ENCODE measurements at places on chromosomes 5 and 9.

GRCh38 chr9:129013674-129014073 lies 14.5 kb downstream of the SH3GLB2 start:
- DNase-seq = no peak

- DNase-seq = peak; percentile 60
Observed at GRCh38 chr9:127397646-127398274, 791 bp downstream of the SLC2A8 start.

DNA sequence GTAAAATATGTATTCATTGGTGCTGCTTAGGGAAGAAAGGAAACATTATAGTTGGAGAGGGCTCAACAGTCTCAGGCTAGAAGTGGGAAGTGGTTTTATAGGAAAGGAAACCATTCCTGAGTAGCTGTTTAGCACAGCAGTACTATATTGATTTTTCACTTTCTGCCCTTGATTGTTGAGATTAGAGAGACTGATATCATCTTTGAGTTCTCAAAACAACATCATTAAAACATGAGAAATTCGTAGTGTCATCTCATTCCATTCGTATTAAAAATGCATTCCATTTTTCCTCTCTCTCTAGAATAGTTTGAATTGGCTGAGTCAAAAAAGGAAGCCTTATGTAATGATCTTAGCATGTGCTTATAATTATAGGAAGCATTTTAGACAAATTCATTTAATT lies 14.1 kb downstream of the POLR3G start:
- DNase-seq = no peak

DNA sequence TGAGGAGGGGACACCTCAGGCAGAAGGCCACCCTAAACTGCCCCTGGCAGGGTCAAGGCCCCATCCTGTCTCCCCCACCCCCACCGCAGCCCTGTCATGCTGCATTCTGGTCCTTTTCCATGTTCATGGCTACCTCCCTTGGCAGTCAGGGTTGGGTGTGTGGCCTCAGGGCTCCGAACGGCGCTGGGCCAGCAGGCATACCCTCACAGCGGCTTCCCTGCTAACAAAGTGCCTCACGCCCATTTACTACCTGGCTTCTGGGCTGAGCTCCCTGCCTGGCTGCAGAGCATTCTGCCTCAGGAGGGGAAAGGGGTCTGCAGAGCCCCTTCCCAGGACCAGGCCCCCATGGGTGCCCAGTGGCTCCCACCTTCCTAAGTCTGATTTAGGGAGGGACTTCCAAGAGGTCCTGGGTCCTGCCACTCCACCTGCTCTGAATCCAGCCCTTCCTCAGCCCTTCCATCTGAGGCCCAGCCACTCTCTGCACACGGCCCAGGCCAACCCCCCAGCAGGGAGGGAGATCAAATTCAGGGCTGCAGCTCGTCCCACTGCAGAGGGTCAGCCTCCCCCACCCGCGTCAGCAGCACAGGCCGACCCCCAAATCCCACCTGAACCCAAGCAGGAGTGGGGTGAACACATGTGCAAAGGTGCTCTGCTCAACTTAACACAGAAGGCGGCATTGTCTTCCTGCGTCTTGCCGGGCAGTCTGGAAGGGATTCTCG lies 115.9 kb upstream of the PHYKPL start:
- no peak for DNase-seq

GRCh38 chr5:109645707-109646192 lies 44.0 kb upstream of the MAN2A1 start:
- DNase-seq = no peak

DNA sequence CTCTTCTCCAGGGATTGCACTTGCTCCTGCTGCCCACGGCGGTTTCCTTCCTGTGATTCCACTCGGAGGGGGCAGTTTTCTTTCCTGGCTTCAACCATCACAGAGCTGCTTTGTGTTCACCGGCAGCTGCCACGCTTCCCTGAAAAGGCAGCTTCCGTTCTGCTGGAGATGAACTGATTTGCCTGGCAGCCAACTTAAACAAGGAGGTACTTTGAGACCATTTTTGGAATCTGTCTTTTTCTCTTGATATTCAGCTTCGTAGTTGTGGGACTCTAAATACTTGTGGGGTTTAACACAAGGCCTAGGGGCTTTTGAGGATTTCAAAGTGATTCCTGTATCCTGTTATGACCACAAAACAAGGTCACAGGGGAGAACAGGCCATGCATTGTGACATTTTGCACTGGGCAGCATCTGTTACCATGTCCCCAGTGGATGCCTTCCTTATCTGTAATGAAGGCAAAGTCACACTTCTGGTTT lies 192.0 kb downstream of the MTRR start:
- DNase-seq = no peak

Measured in suppressor macrophage (primary cell).